Cerebellum (tissue), 4 donors: ENCODE measurements at places on chromosomes 4 and X.

DNA sequence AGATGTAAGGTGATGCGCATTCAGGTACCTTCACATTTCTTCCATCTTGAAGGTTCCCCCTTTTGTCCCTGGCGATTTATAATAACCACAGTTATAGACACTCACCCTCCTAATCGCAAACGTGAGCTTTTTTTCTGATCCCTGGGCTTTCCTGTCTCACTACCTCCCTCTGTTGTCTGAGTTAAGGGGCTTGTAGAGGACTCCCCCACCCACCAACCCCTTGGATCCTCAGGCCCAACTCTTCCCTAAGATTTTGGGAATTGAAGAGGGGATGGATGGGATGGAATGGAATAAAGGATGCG lies 1.4 kb downstream of the CNKSR2 start:
- peak; percentile 19 for DNase-seq

- DNase-seq = no peak
Observed at GRCh38 chr4:114458728-114459127, 139.9 kb upstream of the UGT8 start.

- no peak for DNase-seq
Observed at GRCh38 chr4:11542952-11543351, 114.3 kb upstream of the HS3ST1 start.

GRCh38 chr4:88779431-88779830 lies 81.8 kb upstream of the NAP1L5 start:
- no peak for DNase-seq

- DNase-seq = no peak
Observed at GRCh38 chrX:118632862-118633261, 94.5 kb upstream of the IL13RA1 start.

- no peak for DNase-seq
Observed at GRCh38 chr4:125482822-125483221, 168.1 kb downstream of the FAT4 start.

DNA sequence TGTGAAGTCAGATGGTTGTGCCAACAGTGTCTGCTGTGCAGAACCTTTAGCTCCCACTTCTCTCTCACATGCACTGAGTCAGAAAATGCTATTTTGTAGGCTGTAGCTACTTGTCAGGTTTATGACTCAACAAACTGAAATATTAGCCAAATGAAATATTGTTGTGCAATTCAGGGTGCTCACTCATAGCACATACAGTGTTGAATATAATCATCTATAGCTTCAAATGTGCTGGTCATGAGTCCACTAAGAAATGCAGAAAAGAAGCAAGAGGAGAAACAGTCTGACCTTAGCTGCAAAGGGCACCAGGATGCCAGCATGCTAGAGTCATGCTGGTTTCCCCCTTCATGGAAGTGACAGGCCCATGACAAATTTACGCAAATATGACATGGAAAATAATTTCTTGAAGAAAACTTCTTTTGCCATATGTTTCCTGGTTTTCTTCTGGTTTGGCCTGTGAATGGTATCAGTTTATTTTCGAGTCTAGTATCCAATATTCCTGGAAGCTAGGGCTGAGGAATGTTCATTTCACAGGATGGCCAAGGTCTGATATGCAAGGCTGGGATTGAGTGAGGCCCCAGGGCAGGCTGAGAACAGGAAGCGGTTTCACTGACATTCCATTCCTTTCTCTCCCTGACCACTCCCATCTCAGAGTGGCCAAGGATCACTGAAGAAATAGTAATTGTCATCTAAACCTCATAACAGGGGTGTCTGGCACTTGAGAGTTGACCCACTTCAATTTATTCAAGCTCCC lies 10.3 kb upstream of the CXCL2 start:
- DNase-seq = no peak

- no peak for DNase-seq
Observed at GRCh38 chrX:623599-624315, 6.8 kb upstream of the SHOX start.

GRCh38 chr4:151766691-151767090 lies 5.9 kb upstream of the GATB start:
- DNase-seq = no peak

GRCh38 chrX:29422034-29422433 lies 793.3 kb upstream of the MAGEB2 start:
- DNase-seq = no peak

GRCh38 chr4:52926196-52926974 lies 64.3 kb downstream of the RASL11B start:
- no peak for DNase-seq

DNA sequence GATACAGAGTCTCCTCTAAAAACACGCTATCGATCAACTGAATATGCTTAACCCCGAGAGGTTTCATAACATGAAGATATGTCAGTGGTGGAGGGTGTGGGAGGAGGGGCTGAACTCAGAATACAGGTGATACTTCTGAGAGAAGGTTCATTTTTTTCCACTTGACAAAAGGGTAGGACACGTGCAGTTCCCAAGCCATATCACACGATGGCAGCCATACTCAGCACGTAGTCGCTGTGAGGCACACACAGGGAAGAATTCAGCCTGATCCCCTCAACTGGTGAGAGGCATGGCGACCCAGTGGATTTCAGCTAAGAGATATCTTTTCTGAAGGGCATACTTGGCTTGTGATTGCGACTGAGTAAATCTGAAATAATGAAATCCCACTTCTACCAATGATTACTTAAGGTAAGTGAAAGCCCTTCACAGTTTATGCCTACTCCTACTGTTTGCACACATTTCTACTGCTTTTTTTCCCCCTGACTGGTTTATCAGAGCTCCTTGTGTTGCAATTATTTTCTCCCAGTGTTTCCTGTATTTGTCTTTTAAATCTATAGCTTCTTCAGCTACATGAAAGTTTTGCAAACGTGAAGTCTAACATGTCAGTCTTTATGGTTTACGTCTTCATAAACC lies 133.1 kb downstream of the CORIN start:
- no peak for DNase-seq

- DNase-seq = no peak
Observed at GRCh38 chr4:71855944-71856343, 72.1 kb upstream of the GC start.

DNA sequence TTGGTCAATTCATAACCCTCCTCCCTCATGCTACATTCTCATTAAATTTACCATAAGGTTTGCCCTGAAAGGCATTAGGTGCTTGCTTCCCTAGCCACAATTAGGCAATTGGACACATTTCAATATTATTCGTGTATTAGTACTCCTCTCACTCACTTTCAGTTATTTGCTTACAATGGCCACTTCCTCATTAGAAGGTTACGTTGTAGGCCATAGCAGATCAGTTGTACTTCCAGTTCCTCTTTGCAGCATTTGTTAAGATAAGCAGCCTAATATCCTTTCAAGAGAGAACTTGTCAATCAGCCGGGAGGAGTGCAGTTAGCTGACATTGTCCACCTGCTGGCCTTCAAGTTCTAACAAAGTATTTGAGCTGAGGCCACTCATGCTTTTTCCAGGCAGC lies 1017.2 kb downstream of the PCDH7 start:
- DNase-seq = no peak

DNA sequence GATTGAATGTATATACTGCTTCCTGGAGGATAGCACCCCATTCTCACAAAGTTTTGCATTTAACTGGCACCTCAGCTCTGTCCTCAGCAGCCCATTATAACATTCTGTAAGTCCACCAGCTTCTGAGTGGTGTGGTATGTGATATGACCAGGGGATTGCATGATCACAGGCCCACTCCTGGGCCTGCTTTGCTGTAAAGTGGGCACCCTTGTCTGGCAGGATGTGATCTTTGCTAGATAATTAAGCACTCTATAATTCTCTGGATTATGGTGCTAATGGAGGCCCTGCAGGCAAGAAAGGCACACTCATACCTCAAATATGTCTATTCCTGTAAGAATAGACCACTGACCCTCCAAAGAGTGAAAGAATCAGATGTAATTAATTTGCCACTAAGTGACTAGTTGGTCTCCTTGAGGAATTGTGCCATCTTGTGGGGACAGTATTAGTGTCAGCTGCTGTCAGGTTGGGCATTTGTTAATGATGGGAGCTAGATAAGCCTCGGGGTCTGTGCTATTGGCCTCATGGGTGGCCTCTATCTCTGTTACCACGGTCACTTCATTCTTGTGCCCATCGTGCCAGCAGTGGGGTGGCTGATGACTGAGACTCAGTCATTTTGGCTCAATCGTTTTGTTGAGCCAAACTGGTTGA lies 2.2 kb upstream of the CFI start:
- DNase-seq = no peak

GRCh38 chrX:104084534-104085277 lies 8.7 kb upstream of the TMSB15C start:
- no peak for DNase-seq

DNA sequence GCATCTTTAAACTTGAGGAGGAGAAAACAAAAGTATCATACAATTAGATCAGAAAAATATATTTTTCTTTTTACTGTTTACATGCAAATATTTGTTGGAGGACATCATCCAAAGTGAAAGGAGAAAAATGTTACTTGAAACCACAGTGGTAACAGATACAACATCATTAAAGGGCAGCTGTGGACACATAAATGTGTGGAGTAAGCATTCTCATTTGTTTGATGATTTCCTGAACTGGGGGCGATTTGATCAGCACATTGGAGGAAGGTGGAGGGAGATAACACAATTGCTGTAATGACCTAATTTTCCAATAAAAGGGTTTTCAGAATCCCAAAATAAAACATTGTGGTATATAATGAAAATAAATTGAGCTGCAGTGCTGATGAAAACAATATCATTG lies 314.5 kb upstream of the HS3ST1 start:
- DNase-seq = no peak

- DNase-seq = no peak
Observed at GRCh38 chr4:169184236-169184635, 86.5 kb downstream of the SH3RF1 start.

- DNase-seq = peak; percentile 35
Observed at GRCh38 chrX:49919617-49920016, 2.8 kb upstream of the CLCN5 start.

DNA sequence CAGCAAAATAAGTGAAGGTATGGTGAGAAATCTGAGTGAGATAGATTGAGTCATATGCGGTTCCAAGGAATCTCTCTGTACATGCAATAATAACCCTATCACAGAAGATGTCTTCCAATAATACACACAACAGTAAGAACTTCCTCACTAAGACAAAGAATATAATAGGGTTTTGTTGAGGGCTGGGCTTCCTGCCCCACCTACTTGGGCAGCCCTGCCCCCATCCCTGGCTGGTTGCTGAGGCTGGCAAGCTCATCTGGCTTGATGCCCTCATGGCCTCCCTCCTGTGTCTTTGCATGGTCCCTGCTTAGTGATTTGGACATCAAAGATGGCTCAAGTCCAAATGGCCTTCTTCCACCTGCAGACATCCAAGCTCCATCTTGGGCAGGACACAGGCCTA lies 2.7 kb downstream of the GEMIN8 start:
- DNase-seq = peak; percentile 40

- no peak for DNase-seq
Observed at GRCh38 chr4:14874990-14875389, 127.3 kb upstream of the CPEB2 start.

- DNase-seq = no peak
Observed at GRCh38 chrX:805103-805670, 174.6 kb downstream of the SHOX start.

DNA sequence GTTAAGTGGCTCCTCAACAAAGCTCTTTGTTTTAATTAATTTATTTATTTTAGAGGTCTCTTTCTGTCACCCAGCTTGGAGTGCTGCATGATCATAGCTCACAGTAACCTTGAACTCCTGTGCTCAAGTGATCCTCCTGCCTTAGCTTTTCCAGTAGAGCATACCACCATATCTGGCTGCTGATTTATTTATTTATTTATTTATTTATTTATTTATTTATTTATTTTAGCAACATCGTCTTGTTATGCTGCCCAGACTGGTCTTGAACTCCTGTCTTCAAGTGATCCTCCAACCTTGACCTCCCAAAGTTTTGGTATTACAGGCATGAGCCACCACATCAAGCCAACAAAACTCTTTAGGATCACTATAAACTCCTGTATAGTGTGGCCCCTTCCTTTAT lies 15.8 kb upstream of the KLF8 start:
- DNase-seq = no peak

DNA sequence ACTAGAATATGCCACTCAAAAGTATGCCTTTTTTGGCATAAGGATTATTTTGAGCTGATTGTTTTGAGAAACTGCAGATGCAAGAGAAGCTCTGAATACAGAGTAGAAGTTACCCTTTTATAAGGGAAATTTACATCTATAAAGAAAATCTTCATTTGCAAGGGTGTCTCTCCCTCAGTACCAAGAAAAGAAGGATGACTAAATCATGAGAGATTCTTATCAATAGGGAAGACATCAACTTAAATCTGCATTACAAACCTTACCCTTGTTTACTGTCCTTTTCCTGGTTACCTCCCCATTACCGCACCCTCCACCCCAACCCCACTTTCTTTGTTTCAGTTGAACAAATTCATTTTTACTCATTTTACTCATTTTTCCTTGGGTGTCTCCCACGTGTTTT lies 62.5 kb downstream of the RLIM start:
- no peak for DNase-seq
